Occipital lobe (tissue), 3 donors: ENCODE measurements at places on chromosomes 4 and X.

DNA sequence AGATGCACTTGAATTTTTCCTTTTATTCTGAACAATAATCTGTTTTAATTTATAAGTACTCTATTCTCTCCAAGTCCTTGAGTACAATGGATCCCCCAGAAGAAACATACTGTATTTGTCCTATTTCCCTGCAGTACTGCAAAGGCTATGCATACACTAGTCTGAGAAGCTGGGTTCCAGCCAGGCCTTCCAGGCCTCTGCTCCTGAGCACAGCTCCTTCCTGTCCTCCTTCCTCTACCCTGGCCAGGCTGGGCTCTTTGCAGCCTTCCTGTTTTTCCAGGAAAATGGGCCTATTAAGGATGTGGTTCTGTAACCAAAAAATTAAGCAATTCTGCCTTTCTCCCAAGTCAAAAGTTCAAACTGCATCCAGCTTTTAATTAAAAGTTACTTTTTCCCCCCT, 68.0 kb upstream of the STIM2 start:
- DNase-seq: no peak

GRCh38 chr4:168812806-168813205, 197.2 kb downstream of the CBR4 start:
- no peak for DNase-seq

- DNase-seq: no peak
Measured at GRCh38 chr4:127174616-127175015, 458.1 kb upstream of the INTU start.

GRCh38 chr4:151565583-151565982, 156.6 kb downstream of the FHIP1A start:
- DNase-seq: no peak

DNA sequence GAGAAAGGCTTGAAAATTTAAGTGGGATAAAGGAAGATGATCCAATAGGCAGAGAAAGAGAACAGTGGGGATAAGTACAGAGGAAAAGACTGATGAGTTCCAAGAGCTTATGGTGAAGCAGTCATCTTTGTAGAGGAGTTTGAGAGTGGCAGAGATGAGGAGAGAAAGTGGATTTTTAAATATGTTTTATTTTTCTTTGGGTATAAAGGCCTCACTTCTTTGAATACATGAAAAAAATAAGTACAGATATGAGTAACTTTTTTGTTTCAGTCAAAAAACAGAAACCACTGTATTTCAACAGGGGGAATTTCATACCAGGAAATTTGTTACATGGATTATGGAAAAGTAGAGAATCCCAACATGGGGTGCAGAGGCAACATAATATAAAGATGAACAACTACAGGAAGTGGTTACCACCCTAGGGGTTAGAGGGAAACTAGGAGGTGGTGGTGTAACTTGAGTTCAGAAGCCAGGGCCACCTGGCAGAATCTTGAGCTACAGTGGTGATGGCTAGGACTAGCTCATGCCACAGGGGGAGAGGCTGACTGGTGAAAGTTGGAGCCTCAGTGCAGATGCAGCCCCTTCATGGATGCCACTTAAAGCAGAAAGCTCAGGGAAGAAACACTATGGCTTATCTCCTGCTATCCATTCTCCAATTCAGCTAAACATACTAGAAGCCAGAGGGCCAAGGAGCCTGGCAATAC, 3.4 kb upstream of the CYBB start:
- DNase-seq: no peak

DNA sequence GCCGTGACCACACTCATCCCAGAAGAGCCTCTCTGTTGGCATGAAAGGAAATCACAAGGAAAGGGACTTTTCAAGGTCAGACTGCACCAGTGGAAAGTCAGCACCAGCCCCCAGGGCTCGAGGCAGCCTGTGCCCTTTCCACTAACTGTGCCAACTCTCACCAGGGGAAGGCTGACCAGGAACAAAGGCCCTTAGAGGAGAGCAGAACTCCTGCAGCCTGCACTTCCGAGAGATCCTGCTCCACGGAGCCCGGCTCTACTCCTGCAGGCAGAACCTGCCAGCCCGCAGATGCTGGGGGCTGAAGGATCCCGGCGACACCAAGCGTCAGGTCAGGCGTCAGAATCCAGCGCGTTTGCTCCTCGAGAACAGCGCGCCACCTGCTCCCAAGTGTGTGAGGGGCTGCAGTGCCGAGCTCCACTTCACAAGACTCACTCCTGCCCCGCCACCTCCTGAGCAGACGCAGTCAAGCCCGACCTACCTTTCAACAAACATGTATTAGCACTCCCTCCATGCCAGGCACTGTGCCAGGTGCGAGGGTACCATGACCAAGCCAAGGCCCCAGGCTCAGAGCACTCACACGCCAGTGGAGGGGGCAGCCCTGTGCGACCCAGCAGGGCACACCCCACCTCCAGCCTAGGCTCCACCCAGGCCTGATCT, 13.6 kb upstream of the HELT start:
- no peak for DNase-seq

DNA sequence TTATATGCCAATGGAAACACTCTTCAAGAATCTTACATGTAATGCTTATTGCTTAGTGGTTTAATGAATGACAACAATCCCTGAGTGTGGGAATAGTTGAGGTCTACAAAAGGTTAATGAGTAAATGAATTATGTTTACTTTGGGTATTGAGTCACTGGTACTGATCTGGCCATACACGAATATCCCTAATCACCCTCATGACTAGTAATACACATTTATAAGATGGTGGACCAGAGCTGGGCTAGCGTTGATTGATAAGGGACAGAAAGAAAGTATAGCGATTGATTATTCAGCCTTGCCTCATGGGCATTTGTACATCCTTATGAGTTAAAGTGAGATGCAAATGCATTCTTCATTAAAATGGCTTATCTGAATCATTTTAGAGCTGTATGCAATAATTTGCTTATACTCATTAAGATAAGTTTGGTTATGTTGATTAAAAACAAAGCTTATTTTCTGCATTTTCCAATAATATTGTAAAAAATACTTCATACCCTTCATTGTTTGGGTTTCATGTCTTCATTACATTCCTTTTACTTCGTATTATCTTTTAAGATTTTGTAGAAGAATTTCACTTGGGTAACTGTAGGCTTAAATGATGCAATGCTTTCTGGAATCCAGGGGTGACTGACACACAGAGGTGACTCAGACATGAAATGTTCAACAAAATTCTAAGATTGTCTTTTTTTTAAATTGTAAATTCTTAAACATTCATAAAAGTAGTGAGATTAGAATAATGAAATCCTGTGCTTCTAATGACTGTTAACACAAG, 47.4 kb downstream of the FGF2 start:
- DNase-seq: no peak

GRCh38 chr4:182265881-182266280, 22.7 kb downstream of the TENM3 start:
- no peak for DNase-seq

DNA sequence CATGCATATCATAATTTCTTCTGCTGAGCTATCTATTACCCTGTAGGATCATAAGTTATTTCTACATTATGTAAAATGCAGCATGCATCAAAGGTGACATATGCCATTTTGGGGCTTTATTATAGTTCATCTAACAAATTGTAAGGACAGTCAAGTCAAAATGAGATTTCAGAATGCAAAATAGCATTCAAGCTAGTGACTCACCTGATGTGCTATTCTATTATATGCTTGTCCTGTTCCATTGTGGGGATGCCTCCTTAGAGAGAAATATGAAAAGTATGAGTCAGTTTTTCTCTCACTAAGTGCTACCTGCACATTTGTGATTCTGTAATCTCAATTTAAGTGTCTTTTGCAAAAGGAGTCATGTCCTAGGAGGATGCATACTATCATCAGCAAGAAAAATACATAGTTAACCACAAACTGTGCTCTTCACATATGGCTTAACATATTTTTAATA, 647.0 kb upstream of the PCDH10 start:
- no peak for DNase-seq

GRCh38 chr4:81257816-81258215, 42.8 kb upstream of the PRKG2 start:
- DNase-seq: no peak

- DNase-seq: no peak
Measured at GRCh38 chr4:80307774-80308465, 27.6 kb upstream of the CFAP299 start.

DNA sequence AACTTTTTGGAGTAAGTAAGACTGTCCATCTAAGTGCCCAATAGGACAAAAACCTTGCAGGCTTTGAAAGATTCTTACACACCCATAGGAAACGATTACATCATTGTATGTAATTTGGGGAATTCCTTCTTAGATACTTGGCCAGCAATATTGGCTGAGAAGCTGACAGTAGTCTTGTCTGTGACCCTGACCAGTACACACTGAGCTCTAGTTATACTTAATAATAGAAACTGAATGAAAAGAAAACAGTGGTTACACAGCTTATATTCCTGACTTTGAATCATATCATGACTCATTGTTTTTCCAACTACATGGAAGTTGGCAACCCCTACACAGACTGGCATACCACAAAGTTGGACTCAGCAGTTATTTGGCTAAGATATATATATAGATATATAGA, 7.1 kb upstream of the TLR2 start:
- DNase-seq: no peak
